ENCODE measurements at places on chromosomes 7 and 10.

DNA sequence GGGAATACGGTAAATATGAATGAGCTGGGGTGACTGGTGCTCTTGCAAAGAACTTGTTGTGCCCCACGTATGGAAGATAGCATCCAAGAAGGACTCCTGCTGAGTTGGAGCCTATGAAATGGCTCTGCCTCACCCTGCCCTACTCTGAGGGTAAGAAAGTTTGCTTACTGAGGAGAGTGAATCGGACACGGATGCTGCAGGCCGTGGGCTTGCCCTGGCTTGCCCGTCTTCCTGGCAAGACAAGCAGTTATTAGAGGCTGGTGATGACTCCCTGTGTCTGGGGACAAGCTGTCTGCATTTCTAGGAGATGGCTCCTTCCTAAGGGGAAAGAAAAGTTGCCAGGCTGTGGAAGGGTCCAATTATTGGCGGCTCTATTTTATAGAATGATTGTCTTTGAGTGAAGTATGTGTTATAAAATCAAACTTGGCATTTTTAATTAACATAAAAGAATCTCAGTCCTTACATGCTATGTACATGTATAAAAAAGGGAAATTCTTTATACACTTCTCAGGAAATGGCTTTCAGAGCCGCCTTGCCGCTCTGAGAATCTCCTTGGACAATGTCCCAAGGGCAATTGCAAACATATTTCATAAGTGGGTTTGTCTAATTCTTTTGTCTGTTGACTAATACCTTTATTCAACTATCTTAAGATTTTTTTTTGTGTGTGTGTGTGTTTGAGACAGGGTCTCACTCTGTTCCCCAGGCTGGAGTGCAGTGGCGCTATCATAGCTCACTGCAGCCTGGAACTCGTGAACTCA, 64.6 kb downstream of the CYP26A1 start:
- DNase-seq: no peak

DNA sequence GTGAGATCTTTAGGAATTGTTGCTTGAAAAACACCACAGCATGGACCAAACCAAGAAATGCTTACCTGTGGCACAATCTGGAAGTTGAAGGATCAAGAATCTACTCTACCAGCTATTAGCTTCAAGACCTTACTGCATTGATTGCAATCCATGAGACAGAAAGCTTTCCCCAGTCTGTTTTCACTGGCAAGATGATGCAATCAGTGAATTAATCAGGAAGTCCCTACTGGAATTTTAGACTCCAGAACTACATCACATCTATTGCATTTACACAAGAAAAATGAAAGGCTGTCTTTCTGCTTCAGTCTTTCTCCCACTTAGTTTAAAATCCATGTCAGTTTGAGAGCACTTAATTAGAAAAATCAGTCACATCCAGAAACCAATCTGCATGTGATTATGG, 191.7 kb downstream of the TFEC start:
- no peak for DNase-seq

- DNase-seq: no peak
These were observed 3.4 kb upstream of the CYP2E1 start for GRCh38 chr10:133523631-133524203.

DNA sequence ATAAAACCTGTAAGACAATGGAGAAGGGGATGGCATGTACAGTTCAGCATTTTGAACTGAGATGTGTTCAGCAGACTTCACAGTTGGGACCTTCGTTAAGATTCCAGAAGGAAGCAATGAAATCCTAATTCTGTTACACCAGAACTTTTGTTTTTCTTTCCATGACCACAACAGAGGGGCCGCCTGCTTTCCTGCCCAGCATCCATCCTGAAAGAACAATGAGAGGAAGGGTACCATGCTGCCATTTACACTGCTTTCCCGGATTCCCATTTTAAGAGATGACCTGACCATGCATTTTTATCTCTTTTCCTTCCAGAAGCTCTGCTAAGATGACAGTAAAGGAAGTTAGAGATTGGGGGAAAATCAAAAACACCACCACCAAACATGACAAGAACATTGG, 92.7 kb downstream of the PIP4K2A start:
- no peak for DNase-seq

- no peak for DNase-seq
These were observed 59.2 kb upstream of the MTPN start for GRCh38 chr7:136036336-136036735.

- DNase-seq: no peak
These were observed 279.7 kb downstream of the ARHGAP12 start for GRCh38 chr10:31648966-31649365.

DNA sequence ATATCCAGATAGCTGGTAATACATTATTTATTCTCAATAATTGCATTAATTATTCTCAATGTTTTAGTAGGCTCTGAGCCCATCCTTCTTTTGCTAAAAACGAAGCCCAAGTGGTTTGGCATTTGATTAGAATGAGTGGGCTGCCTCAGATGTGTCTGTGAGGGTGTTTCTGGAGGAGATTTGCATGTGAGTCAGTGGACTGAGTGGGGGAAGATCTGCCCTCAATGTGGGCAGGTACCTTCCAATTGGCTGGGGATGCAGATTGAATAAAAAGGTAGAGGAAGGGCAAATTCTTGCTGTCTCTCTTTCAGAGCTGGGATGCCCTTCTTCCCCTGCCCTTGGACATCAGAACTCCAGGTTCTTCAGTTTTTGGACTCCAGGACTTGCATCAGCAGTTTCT, 290.6 kb upstream of the SMIM30 start:
- DNase-seq: peak; percentile 21

DNA sequence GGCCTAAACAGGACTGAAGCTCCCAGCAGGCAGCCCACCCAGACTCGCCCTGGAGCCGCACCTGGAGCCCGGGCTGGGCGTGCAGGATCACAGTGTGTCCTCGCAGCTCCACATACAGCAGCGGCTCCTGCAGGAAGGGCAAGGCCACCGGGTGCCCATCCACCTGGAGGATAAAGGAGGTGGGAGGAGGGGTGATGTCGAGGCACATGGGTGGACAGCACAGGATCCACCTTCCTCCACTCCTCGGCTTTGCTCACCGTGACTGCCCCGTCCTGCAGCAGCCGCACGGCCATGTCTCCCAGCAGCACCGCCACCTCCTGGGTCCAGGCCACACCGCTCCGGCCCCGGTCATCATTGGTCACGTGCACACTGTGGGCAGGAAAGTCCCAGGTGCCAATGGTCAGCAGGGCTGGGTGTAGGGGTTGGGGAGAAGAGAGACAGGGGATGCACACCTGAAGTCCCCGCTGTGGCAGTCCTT, 16.8 kb downstream of the ATP6V1F start:
- no peak for DNase-seq

DNA sequence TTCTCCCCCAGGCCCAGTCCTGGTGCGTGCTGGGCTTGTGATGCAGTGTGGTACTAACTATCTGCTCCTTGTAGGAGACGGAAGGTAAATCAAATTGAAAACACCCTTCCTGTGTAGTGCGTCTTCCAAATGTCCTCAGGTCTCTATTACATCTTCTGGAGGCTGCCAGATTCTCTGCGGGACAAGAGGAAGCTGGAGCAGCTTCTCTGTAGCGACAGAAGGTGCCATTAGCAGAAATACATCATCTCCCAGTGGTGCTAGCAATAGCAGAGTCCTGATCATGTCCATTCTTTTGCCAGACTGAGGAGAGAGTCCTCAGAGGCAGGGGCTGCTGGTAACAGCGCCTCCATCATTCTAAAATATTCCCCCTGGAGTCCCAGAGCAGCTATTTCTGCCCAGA, 675.2 kb downstream of the LRMDA start:
- no peak for DNase-seq

GRCh38 chr7:83648464-83649241, at the start of gene SEMA3E:
TSS of gene SEMA3E (minus strand) at chr7:83649139.
- peak; percentile 22 for DNase-seq

Measured in Ammon's horn (tissue), 1 donor.